Right ventricle myocardium superior (tissue), 1 donor: ENCODE measurements at places on chromosomes 4 and X. TPM values are rescaled to one million over a fixed set of nuclear protein-coding genes. Genes with fewer than 3 reads are reported as not detected.

The ARR3 gene
- total RNA-seq: not detected

DNA sequence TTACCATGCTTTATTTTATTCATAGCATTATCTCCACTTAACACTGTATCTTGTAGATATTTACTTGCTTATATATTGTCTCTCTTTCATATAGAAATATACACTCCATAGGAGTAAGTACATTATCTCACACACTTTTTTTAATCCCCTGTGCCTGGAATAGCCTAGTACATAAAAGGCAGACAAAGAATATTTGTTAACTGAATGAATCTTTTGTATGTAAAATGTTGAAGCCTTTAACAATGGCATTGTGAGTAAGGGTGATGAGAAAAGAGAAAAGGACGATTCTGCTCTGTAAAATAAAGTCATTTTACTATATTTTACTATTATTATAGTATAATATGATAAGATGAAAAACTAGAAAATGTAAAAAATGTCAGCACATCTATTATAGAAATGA lies 97.7 kb upstream of the PDHA2 start:
- DNase-seq: no peak

GRCh38 chr4:2186133-2186864 lies 55.6 kb downstream of the HAUS3 start:
- DNase-seq: no peak

The CLCN5 gene
- 1.2 TPM for total RNA-seq
